BJ (cell line): ENCODE measurements at places on chromosomes 13 and 19. TPM values are rescaled to one million over a fixed set of nuclear protein-coding genes. Genes with fewer than 3 reads are reported as not detected.

ATP1A3 gene
- 0.11 and 0.32 TPM in 2 replicates for polyA plus RNA-seq

PSG11 gene
- 0.80 and 0.83 TPM in 2 replicates for polyA plus RNA-seq

SHISA7 gene
- polyA plus RNA-seq, result not detected in 2 replicates

TNNI3 gene
- 0.12 TPM in 1 of 2 replicates, not detected in the other for polyA plus RNA-seq

CA11 gene
- polyA plus RNA-seq, result 3.0 and 3.2 TPM in 2 replicates

APOC4 gene
- polyA plus RNA-seq, result not detected in 2 replicates
